ENCODE measurements at places on chromosomes 3 and 15.

DNA sequence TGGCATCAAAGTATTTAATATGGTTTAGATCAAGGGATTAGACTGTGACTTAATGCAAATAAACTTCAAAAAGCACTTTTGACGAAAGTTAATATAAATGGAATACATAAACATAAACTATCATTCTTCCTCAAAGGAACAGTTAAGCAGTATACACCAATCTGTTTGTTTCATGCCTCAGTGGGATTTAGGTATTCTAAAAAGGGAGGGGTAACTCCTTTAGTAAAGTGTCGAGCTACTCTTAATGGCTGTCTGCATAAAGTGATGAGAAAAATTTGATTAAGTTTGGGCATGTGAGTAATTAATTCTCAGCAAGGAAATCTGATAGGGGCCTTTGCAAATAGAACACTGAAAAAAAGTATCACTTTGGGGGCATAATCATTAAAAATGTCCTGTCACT lies 176.9 kb downstream of the FRMD5 start:
- DNase-seq = no peak

- no peak for DNase-seq
These were observed 109.3 kb downstream of the NEO1 start for GRCh38 chr15:73161546-73161945.

DNA sequence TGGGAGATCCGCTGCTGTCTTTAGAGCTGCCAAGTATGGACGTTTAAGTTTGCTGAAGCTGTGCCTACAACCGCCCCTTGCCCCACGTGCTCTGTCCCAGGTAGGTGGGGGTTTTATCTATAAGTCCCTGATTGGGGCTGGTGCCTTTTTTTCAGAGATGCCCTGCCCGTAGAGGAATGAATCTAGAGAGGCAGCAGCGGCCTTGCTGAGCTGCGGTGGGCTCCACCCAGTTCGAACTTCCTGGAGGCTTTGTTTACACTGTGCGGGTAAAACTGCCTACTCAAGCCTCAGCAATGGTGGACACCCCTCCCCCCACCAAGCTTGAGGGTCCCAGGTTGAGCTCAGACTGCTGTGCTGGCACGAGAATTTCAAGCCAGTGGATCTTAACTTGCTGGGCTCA lies 83.4 kb upstream of the FGF7 start:
- no peak for DNase-seq

DNA sequence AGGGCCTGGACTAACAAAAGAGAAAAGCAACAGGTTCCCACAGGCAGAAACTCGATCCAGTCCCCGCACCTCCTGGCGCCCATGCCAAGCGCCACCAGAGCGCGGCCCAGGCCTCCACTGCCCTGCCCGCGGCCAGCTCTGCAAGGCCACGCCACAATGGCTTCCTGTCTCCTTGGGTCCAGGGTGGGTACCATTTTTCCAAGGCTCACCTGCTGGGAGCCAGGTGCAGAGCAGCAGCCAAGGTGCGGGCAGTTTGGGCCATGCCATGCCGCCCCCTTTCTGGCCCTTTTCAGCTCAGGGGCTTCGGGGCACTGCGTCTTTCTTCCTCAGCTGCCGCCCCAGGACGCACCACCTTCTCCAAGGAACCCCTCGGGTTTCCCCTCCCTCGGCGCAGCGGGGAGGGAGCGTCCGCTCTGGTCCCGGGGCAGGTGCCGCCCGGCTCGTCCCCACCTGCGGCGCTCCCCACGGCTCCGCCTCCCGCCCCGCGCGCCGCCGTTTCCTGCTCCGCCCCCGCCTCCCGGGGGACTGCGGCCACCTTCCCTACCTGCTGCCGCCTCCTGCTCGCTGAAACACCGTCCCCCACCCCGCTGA lies at the start of gene ILDR1:
Gene ILDR1, minus strand, starts transcription at position 437 of the 591 bp plus-strand sequence. Its CDS starts 170 bp downstream, at position 267.
- peak; percentile 29 for DNase-seq

- no peak for DNase-seq
These were observed 12.8 kb downstream of the CTNNB1 start for GRCh38 chr3:41212088-41212487.

GRCh38 chr3:173465112-173465511 lies 67.6 kb downstream of the NLGN1 start:
- no peak for DNase-seq

DNA sequence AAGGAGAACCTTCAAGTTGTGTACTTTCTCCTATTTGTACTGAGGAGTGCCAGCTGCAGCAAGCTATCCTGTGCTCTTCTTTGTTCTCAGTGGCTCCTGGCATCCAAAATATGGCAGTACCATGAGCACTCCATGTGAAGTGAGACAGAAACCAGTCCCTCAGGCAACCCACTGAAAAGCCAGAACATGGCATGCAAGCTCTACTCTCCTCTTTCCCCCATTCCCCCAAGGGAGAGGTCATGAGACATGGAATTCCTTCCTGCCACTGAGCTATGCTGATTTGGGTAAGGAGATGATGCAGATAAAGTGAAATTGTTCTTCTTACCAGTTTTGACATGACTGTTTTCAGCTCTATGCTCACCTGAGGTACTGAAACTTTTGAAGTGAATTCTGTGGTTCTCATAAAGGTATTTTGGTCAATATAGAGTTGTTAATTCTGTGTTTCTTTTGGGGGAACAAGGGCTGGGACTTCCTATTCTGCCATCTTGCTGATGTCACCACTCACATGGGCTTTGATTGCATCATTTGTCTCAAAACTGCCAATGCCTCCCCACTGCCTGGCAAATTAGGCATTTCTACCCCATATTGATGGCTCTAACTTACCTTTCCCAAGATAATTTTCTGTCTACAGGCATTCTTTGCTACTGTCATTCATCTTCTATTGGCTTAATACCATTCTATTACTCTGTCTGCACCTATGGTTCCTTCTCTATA lies 22.8 kb upstream of the CEP152 start:
- DNase-seq = no peak

- no peak for DNase-seq
These were observed 143.6 kb downstream of the USP13 start for GRCh38 chr3:179796421-179796820.
